ENCODE measurements at places on chromosomes 13 and 19.
A peak's percentile ranks its signal among the peaks of the same experiment; 100 is the strongest.

- no peak for DNase-seq
Observed at GRCh38 chr13:98976941-98977340, 923 bp downstream of the DOCK9 start.

DNA sequence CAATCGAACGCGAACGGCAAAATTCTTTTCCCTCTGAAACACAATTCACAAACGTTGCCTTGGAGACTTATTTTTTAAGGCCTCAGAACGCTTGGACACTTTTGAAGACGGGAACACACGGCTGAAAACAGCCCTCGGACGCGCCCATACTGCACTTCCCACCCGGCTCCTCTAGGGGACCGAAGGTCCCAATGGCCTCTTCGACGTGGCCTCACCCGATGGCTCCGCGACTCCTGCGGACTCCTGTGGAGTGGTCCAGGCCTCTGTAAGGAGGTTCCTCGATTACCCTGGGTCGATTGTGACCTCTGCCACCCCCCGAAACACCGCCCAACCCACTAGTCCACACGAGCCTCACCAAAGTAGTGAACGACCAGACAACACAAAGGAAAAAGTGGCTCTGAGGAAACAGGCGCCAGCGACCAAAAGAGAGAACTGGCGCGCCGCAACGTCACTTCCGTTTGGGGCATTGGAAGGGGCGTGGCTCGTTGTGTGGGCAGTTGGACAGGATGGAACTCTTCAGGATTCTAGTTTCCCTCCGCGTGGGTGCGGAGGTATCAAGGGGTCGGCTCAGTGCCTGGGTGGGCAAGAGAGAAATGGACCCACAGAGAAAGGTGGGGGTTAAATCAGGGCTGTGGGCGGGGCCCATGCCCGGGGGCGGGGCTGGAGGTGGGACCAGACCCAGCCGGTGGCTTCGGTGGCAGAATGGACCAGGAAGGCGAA is at the start of gene ZNF560:
ZNF560 (minus strand) TSS at position 434 of the 720 bp plus-strand sequence. CDS start 23,303 bp downstream, outside the sequence.
- DNase-seq = no peak

- DNase-seq = no peak
Observed at GRCh38 chr13:109162248-109163036, 533.0 kb downstream of the MYO16 start.

DNA sequence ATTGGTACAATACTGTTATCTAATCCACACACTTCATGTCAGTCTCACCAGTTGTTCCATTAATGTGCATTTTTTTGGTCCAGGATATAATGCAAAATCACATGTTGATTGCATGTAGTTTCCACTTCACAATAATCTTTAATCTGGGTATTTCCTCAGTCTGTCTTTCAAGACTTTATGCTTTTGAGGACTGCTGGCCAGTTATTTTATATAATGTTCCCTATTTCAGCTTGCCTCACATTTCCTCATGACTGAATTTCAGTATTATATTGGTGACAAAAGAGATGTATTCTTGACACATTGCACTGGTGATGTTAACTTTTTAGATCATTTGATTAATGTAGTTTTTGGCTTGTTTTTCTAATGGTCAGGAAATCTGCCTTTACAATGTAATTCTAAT is 368.3 kb downstream of the IRS2 start:
- no peak for DNase-seq

DNA sequence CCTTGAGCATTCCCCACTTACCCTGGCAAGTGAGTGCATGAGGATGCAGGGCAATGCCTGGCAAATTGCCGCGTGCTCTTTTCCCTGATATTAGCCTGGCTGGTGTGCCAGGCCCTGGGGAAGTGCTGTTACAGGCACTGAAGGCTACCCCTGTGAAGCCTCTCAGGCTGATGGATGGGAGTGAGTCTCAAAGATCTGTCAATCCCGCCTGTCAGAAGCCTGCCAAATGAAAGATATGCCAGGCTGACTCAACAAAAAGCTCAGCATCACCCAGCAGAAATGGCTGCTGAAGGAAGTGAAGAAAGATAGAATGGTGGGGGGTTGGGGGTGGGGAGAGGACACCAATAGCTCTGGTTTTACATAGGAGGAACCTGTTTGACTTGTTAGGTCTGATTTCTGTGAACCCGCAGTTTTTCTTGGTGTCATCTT is 112.1 kb downstream of the LACC1 start:
- DNase-seq = no peak

DNA sequence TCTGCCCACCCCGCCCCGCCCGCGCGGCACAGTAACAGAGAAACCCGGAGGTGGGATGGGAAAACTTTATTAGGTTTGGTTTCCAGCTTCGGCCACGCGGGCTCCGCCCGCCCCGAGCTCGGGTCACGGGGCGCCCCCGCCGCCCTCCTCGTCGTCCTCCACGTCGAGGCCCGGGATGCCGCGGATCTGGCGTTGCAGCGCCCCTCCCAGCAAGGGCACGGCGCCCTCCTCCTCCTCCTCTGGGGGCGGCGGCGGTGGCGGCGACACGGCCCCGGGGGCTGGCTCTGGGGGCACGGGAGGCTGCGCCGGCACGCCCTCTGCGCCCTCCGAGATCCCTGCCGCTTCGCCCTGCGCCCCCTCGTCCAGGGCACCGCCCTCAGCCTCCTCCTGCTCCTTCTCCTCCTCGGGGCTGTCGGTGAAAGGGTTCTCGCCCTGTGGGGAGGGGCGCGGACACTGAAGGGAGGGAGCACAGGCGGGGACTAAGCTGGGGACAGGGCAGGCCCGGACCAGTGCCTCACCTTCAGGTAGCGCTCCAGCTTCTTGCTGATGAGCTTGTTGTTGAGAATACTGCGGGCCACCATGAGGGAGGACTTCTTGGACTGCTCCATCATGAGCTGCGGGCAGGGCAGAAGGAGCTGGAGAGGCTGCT is 536 bp upstream of the AKAP8 start:
- peak; percentile 65 for DNase-seq

- DNase-seq = no peak
Observed at GRCh38 chr13:38943231-38943630, 47.4 kb downstream of the STOML3 start.

DNA sequence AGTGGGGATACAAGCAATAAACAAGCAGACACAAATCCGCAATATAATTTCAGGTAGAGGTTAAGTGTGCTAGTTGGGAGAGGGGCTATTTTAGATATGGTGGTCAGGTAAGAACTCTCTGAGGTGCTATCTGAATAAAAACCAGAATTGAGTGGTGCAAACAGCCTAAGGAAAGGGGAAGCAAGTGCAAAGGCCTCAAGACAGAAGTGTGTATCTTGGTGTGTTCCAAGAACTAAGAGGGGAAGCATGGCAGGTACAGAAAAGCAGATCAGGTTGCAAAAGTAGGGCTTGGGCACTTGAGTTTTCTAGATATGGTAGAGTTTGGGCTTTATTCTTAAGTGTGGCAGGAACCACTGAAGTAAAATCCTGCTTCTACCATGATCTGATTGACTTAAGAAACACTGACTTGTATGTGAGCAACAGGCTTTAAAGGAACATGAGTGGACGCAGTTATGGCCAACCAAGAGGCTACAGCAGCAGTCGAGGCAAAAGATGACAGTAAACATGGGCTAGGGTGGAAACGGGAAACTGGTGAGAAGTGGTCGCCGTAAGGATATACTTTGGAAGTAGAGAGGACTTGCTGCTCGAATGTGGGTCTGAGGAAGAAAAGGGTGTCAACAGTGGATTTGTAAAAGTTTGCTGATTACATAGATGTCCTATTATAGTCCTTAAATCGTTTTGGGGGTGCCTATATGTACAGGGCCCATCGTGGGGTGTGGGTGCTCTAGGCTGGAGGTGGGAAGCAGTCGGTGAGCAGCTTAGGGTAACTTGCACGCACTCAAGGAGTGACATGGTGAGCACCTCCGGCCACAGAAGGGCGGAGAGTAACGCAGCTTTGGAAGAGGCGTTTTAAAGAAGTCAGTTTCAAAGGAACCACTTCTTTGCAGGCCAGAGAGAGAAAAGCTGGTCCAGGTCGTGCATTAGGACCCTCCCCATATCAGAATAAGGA is 677 bp downstream of the TGDS start:
- DNase-seq = no peak

DNA sequence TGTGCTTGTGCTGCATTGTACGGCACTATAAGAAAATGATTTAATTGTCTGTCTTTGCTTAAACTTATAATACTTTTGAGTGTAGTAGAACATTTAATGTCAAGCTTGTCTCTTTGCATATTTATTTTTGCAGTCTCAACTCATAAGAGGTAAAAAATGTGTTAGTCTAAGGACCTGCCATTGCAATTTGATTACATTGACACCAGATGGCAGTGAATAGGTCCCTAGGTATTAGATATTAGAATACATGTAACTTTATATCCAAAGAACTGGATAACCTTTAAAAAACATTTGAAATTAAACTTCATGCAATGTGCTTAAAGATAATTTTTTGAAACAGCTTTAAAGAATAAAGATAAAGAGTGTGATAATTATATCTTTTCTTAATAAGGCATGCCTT is 1421.3 kb downstream of the OLFM4 start:
- DNase-seq = no peak

GRCh38 chr13:24173795-24174194 is 13.3 kb downstream of the SPATA13 start:
- DNase-seq = no peak

DNA sequence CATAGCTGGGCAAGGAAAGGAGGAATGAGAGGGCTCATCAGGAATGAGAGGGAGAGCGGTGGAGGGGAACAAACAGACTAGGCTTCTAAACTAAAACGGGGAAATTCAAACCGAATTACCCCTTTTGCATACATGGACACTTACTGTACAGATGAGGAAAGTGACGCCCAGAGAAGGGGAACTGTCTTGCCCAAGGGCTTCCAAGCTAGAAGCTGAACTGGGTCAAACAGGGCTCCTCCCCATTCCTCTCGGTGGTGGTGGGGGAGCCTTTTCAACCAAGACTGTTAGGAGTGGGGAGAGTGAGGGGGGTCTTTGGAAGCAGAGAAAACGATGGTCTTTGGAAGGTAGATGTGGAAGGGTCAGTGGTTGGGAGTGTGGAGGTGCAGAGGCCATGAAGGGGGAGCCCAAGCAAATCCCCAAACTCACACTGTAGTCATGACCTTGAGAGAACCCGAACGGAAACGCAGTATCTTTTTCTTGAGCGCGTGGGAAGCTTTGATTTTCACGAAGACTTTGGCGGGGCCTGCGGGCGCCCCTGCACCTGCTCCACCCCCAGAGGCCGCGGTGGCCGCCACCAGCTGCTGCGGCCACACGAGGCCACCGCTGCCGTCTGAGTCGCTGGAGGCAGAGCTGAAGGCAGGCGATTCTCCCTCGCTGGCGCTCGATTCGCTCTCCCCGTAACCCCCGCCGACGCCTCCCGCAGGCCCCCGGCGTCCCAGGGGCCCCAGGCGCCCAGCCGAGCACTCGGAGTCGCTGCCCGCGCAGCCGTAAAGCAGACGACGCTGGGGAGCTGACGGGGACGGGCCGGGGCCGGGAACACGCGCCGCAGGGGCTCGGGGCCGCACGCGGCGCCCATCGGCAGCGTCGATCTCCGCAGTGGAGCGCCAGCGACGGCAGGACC is 12.3 kb upstream of the GNG8 start:
- no peak for DNase-seq

- DNase-seq = no peak
Observed at GRCh38 chr19:41189425-41190065, 3.5 kb upstream of the CYP2S1 start.

GRCh38 chr13:80379245-80379644 is 38.3 kb upstream of the SPRY2 start:
- no peak for DNase-seq

GRCh38 chr13:100297413-100297812 is 208.5 kb downstream of the PCCA start:
- no peak for DNase-seq

DNA sequence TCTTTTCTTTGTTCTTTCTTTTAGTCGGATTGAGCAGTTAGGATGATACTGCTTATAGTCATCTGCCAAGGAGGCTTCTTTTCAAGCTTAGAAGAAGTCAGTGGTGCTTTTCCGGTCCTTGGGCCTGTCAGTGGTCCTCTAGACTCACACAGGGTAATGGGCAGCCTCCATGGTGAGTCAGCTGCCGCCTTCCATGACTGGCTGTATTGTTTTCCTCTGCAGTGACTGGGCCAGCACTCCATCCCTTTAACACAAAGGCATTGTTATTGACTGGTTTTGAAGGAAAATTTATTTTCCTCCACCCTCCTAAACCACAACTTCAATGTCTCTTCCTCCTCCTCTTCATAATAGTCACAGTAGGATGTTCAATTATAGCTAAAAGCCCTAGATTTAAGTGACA is 47.1 kb upstream of the CNMD start:
- peak; percentile 49 for DNase-seq

- no peak for DNase-seq
Observed at GRCh38 chr19:33513424-33513823, 8.2 kb downstream of the PEPD start.

DNA sequence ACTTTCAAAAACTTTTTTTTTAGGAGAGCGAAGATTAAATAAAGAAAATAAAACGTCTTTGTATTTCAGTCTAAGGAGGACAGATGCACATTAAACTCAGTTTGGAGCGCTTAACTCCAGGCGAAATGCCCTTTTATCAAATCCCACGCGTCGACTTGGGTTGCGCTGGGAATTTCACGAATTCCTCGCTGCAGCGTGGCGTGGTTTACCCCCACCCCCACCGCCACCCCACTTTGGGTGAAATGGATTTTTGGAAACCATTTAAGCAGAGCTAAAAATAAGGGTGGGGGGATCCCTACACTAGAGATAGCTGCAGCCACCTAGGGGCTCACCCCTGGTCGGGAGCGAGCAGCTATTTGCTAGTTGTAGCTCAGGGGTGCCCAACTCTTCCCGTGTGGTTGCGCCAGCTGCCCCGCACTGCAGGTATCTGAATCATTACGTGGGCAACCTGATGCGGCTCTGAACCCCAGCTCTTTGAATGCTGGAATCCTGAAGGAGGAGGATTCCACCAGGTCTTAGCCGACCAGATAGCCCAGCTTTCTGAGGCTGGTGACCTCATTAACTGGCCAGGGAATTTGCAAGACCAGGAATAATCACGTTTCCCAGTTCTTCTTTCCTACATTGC is 6.5 kb upstream of the TSHZ3 start:
- DNase-seq = no peak

Data from NCI-H345 (cell line).